Heart left ventricle (tissue), 16 donors: ENCODE measurements at places on chromosomes 1 and 21. TPM values are rescaled to one million over a fixed set of nuclear protein-coding genes. Genes with fewer than 3 reads are reported as not detected.

DNA sequence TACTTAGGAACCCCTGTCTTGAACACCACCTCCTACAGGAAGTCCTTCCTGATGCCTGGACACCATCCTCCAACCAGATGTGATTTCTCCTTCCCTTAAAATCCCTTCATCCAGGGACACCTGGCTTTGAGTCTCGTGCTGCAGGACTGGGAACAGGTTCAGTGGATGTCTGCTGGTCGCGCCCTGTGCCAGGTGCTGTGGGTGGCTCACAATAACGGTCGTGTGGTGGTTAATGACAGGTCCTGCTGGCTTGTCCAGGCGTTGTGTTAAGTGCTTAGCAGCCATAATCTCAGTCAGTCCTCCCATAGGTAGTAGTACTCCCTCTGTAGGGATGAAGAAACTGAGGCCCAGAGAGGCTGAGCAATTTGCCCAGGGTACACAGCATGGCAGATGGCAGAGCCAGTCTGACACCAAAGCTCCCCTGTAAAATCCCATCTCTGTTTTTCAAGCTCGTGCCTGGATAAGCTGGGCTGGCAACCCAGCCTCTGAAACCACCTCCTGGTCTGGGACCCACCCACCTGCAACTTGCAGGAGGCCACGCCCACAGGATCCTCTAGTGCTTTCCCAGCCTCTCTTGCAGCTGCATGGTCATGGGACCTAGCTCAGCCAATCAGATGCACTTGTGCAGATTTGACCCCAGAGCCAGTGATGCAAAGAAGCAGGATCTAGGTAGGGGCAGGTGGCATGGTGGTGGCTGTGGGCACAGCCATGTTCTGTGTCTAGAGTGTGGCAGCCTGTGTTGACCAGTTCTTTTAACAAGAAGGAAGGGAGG lies 106.0 kb upstream of the IFFO2 start:
- DNase-seq = no peak

DNA sequence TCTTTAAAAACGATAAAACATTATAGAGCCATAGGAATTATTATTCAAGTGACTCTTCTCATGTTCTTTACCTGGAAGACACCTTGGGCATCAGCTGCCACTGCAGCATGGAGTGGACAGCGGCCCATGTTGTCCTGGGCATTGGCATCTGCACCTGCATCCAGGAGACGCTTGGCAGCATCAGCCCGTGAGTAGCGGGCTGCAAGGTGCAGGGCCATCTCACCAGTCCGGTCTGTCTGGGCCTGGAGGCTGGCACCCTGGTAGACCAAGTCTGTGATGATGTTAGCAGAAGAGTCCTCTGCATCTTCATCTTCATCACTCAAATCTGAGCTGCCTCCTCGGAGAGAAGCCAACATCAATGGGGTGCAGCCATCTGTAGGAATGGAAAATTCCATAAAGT lies 22.9 kb upstream of the ADAM30 start:
- DNase-seq = no peak

GRCh38 chr1:3359756-3360440 lies 94.6 kb upstream of the ARHGEF16 start:
- no peak for DNase-seq

GRCh38 chr1:238318294-238319110 lies 427.8 kb upstream of the ZP4 start:
- no peak for DNase-seq

- no peak for DNase-seq
These were observed 149.8 kb downstream of the PDE4B start for GRCh38 chr1:65942476-65942875.

DNA sequence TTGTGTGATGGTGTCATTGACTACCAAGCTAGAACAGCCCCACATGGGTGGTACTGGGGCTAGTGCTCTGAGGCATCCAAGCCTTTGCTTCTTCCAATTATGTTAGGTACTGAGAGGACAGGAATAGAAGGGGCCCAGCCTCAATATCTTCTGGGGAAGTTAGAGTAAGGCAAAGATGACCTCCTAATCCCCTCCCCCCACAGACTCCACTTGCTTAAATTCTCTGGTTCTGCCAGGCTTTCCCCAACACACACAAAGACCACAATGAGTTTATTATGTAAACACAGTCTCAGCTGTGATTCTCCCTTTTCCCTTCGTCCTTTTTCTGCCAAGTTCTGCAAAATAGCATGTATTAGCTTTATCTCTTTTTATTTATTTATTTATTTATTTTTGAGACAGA lies 3.1 kb upstream of the TACSTD2 start:
- no peak for DNase-seq

DNA sequence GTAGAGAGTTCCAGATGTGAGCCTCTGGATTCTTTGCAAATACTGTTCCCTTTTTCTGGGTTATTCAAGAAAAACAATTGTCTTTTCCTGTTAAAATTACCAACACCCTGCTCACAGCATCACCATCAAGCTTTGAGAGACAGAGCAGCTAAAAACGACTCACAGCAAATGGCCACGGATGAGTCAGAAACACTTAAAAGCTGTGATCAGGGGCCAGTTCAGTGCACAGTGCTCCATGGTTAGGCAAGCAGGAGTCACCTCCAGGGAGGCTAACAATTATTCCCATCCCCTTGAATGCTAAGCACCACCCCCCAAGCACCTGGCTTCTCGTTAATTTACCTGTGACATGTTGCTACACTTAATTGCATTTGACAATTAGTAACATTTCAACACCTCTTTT lies 128.4 kb upstream of the CAMK1G start:
- no peak for DNase-seq

- no peak for DNase-seq
These were observed 35.0 kb downstream of the RAP1GAP start for GRCh38 chr1:21633992-21634805.

GRCh38 chr1:228100822-228101613 lies 2.1 kb downstream of the C1orf35 start:
- DNase-seq = peak; percentile 22

DNA sequence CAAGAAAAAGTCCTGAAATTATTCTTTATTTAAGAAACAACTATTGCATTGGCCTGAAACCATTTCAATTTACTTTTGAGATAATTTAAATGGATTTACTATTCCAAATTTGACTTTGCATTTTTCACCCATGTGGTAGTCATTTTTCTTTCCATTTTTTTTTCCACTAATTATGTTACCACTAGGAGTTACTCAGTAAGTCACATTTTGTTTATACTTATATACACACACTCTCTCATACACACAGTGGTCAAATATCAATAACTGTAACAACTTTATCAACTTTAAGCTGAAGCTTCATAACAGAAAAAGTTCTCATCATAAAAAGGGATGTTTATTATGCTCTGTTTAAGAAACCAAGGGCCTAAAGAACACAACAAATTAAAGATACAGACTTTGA lies 222.8 kb downstream of the SIPA1L2 start:
- no peak for DNase-seq

- no peak for DNase-seq
These were observed 143.5 kb upstream of the GORAB start for GRCh38 chr1:170388489-170388888.

DNA sequence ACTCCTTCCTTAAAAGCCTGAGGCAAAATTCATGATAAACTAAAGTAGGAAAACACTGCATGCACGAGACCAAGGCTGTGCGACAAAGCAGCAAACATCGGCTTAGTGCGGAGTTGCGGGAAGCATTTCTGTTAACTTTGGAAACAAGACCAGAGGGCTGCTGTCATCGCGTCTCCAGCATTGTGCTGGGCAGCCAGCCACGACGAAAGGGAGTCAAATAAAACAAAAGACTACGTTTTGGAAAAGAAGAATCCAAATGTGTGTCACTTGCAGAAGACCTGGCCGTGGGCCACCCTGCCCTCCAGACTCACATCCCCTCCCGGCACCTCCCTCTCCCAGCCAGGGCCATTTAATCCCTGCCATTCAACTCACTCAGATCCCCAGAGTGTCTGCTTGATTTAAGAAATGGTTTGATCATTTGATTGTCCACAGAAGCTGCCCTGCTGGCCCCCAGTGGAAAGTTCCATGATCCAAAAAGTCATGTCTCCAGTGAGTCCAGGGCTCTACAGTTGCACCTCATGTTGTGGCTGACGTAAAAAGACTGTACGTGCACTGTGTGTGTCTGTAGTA lies 2.4 kb upstream of the KRTAP10-11 start:
- no peak for DNase-seq

GRCh38 chr1:111729946-111730681 lies 9.1 kb downstream of the INKA2 start:
- DNase-seq = no peak

DNA sequence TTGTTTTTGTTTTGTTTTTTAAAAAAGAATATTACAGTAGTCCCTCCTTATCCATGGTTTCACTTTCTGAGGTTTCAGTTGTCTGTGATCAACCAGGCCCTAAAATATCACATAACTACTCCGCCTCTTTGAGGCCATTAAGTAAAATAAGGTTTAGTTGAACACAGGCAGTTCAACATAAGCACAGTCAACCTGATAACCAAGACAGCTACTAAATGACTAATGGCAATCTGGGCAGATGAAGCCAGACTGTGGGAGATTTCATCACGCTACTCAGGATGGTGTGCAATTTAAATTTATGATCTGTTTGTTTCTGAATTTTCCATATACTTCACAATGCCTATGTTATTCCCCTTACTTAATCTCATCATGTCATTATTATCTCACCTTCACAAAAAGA lies 30.1 kb downstream of the LDLRAD1 start:
- no peak for DNase-seq

- no peak for DNase-seq
These were observed 68.9 kb downstream of the SLC5A9 start for GRCh38 chr1:48291421-48291820.

GRCh38 chr1:240094041-240094722 lies 2.5 kb downstream of the FMN2 start:
- DNase-seq = no peak

DNA sequence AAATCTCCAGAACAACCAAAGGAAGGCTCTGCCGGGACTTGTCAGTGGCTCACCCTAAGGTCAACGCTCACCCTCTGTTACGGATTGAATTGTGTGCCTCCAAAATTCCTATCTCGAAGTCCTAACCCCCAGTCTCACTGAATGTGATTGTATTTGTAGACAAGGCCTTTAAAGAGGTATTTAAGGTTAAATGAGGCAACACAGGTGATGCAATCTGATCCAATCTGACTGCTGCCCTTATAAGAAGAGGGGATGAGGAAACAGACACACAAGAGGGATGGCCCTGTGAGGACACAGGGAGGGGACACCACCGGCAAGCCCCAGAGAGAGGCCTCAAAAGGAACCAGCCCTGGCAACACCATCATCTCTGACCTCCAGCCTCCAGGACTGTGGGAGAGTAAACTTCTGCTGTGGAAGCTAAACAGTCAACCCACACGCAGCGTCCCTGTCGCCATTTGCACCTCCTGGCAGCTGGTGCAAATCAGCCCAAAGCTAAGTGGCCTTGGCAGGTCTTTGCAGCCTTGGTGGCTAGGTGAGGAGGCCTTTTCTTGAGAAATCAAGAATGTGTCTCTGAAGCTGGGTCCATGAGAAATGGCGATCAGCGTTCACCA lies 24.2 kb downstream of the UBASH3A start:
- no peak for DNase-seq

GRCh38 chr1:50978852-50979781 lies 9.1 kb downstream of the CDKN2C start:
- DNase-seq = no peak

- DNase-seq = no peak
These were observed 31.6 kb upstream of the CAMSAP2 start for GRCh38 chr1:200707116-200707515.

DNA sequence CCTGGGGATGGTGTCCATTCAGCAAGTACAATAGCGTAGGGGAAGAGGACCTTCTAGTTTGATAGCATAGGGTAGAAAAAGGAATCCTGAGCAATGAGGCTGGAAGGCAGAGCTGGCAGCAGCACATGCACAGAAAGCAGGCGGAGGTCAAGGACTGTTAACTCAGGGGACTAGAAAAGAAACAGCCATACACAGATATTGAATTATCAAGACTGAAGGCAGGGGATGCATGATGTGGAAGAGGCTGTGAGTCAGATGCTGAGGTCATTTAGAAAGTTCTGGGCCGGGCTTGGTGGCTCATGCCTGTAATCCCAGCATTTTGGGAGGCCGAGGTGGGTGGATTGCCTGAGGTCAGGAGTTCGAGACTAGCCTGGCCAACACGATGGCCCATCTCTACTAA lies 65.6 kb downstream of the OPTC start:
- no peak for DNase-seq

DNA sequence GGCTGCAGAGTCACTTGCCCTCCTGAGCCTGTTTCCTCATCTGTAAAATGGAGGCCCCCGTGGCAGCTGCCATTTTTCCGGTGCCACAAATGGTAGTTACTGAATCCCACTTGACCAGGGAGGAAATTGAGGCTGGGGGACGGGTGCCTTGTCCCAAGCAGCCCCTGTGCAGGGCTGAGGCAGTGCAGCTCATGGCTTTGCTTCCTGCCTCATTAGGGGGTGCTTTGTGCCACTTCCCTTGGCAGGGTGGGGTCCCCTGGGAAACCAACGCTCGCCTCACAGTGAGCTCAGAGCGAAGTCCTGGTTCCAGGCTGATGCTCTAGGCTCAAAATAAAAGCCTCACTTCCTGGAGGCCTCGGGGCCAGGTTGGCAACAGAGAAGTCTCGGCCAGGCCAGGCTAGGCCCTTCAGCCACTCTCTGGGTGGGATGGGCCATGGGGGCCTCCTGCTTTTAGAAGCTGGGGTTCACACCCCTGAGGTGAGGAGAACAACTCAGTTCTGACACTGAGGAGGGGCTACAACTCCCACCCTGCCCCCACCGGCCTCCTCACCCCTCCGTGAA lies 6.8 kb downstream of the LAPTM5 start:
- DNase-seq = no peak

GRCh38 chr1:239262538-239262937 lies 123.8 kb upstream of the CHRM3 start:
- DNase-seq = no peak

GRCh38 chr1:210024996-210025395 lies 87.0 kb downstream of the SYT14 start:
- no peak for DNase-seq

- DNase-seq = no peak
These were observed 120.6 kb downstream of the SYF2 start for GRCh38 chr1:25111706-25112105.

DNA sequence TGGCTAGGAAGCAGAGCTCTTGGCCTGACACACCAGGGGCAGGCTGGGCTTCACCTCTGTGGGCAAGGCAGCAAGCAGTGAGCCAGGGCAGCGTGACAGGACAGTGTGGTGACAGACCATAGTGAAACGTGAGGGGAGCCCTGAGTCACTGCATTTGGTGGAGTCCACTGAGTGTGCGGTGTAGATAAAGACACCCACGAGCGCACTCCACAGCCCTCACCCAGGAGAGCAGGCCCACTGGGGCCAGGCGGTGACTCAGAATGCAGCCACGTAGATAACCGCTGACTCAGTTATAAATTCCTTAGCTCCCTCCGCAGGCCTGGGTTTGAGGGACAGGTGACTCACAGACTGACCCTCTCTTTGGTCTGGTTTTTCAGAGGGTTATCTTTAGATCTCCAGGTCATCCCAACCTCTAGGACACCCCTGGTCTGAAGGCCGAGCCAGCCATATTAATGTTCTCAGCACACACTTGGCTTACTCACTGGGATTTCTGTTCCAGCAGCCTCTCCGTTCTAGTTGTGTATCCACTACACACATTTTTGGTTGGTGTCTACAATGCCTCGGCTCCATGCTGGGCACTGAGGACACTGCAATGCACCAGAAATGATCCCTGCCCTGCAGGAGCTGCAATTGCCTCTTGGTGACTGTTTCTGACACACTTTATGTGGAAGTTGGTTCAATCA lies 90.2 kb upstream of the TSPAN2 start:
- peak; percentile 85 for DNase-seq

Gene MXRA8
- 40.0 TPM for total RNA-seq

Gene USP21
- 16.0 TPM for total RNA-seq

Gene SLFNL1
- not detected for total RNA-seq

Gene MROH7
- 17.3 TPM for total RNA-seq

Gene S100A12
- total RNA-seq = 5.0 TPM

Gene CCDC18
- 3.1 TPM for total RNA-seq

Gene BMP8A
- 0.22 TPM for total RNA-seq
